IPS DF 6.9 (cell line): ENCODE measurements at places on chromosomes 12 and 14.

DNA sequence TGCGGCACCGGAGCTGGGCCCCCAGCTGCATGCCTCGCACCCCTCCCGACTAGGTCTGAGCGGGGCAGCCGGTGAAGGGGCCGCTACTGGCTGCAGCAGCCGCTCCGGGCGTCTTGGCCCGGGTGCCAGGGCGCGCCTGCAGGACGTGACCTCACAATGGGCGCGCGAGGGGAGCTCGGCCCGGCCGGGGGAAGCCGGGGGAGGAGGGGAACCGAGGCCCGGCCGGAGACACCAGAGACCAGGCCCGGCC is 353 bp downstream of the BAG5 start:
- DNase-seq: no peak

DNA sequence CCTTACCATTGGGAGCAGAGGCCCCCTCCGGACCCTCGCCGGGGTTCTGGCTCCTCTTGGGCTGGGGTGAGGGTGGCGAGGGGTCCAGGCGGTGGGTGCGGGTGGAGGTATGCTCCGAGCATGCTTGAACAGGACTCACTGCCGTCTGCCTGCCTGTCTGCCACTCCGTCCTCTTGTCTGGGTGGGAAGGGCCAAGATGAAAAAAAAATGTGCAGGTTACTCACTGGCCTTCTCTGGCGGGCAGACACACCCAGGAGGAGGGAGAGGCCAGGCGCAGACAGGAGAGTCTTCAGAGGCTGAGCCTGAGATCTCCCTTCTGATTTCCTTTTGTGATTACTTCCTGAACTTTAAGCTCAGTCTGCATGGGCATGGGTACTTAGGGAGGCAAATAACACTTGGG is 76.1 kb downstream of the STON2 start:
- peak; percentile 29 for DNase-seq

DNA sequence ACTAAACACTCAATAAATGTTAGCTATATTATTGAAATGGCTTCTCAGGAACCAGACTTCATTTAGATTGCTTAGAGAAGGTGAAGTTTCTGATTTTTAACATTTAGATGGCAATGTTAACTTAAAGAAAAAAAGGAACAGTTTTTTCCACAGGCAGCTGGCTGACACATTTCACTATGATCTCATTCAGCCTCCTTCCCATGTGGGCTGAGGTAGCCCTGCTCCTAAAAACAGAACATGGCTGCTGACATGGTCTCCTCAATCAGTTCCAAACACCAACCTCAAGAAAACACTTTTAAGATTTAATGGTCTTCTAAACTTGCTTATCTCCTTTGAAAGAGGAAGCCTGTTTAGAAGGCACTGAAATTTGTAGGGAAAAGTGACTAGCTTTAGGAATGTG is 23.8 kb downstream of the GNS start:
- no peak for DNase-seq

GRCh38 chr14:91114079-91115065 is 499 bp downstream of the DGLUCY start:
- DNase-seq: peak; percentile 64

DNA sequence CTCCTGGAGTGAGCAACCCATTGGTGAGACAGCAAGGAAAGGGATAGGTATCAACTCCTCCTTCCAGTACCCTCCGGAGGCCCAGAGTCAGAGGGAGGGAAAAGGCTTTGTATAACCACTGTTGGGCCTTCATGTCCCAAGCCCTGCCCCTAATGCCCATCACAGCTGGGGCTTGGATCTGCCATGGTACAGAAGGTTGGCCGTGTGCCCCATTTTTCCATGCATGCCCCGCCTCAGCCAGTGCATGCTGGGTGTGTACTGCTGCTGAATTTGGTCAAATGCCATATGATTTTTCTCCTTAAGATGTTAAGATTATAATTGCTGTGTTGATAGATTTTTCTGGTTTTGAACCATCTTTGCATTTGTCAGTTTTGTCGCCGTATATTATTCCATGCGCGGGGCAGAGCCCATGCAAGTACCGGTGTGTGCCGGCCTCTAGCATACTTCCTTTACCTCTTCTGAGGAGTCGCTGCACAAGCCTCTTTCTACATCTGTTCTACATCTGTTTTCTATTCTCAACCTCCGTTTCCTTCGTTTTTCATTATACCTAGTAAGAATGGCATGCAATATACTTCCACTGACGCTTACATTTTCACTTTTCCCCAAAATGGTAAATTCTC is 26.6 kb downstream of the PPP2R5C start:
- no peak for DNase-seq

GRCh38 chr14:78863143-78863542 is 693.0 kb downstream of the NRXN3 start:
- peak; percentile 41 for DNase-seq

- DNase-seq: no peak
These were observed 157.4 kb downstream of the LRRK2 start for GRCh38 chr12:40382217-40382616.

GRCh38 chr12:22731236-22731635 is 106.3 kb downstream of the ETNK1 start:
- DNase-seq: no peak
